ENCODE measurements at places on chromosomes 4 and X.

DNA sequence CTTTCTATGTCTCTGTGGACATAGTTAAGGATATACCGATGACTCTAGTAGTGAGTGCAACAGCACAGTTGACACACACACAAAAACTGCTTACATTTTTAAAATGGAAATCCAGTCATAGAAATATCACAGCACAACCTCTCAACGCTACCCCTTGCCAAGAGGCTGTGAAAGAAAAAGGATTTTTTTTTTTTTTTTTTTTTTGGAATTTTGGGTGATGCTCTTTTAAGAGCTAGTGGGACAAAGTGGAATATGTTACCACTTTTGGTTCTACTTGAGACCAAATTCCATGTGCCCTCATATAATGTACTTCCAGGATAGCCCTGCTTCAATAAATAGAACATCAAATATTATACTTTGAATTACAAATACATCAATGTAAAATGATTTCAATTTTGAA is 381.1 kb upstream of the MAGEB2 start:
- DNase-seq = no peak

GRCh38 chrX:52280812-52281211 is 88.0 kb upstream of the XAGE2 start:
- no peak for DNase-seq

GRCh38 chr4:76718831-76719230 is 179.1 kb downstream of the SOWAHB start:
- DNase-seq = no peak

DNA sequence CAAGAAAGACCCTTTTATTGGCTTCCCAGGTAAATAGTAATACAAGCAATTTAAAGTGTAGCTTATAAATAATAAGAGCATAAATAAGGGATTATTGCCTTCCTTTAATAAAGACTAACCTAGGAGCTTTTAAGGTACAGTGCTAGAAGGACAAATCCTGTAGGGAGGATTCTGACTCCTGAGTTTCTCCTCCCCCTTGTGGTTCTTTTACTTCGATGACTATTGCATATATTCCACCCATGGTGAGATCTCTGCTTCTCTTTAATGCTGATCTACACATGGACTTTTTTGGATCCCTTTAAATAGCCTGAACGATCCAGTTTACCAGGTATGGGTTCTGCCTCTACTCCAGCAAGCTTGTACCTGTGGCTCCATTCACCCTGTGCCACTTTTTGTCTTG is 2.5 kb downstream of the GALNT7 start:
- no peak for DNase-seq

DNA sequence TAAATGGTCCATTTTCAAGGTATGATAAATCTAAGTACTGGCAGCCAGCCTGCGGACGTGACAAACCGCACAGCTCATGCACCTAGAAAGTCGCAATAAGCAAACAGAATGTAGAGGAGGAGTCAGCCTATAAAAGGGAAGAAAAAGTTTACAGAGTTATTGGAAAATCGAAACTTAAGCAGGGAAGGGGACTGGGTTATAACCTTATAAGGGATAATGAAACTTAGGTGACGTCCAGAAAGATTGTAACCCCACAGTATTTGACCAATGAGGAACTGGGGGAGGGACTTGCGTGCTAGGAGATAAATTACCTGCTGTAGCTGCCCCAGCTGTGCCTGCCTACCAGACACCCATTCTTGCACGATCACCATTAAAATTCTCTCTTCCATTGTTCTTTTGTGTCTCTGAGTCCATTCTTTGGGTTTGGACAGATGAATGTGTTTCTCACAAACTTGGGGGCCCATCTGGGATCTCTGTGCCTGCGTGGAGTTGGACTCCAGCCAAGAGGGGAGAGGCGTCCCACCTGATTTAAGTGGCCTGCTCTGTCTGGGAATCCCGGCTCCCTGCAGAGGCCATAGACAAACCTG is 61.0 kb downstream of the ZCCHC12 start:
- DNase-seq = no peak

GRCh38 chrX:131057706-131058105 is 440 bp upstream of the ARHGAP36 start:
- no peak for DNase-seq

GRCh38 chr4:134773497-134774000 is 572.0 kb upstream of the PABPC4L start:
- DNase-seq = no peak

DNA sequence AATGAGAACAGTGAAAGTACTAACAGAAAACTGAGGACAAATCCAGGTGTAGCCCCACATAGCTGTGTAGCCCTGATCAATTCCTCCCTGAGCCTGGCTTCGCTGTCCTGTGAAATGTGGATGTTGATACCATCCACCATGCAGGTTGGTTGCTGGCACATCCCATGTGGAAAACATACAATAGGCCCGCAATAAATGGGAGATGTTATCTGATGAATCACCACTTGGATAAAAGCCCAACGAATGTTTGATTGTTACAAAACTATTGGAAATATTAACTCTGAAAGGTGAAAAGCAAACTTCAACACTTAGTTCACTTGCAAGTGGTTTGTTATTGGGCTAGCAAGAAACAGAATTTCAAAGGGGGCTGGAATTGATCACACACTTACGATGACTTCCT is 186.3 kb upstream of the FTHL17 start:
- DNase-seq = no peak

DNA sequence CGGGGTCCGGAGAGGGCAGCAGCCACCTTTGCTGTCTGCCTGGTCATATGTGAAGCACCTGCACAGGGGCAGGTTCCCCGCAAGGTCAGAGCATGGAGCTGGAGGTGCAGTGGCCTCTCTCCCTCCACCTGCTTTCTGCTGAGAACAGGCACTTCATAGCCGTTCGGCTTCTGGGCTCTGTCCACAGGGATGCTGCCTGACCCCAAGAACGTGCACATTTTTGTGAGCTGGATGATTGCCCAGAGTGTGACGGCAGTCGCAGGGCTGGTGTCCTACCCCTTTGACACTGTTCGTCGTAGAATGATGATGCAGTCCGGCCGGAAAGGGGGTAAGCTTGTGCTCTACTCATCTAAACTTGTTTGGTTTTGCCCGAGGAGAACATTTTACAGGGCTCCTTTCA is 2.5 kb downstream of the SLC25A4 start:
- DNase-seq = no peak

DNA sequence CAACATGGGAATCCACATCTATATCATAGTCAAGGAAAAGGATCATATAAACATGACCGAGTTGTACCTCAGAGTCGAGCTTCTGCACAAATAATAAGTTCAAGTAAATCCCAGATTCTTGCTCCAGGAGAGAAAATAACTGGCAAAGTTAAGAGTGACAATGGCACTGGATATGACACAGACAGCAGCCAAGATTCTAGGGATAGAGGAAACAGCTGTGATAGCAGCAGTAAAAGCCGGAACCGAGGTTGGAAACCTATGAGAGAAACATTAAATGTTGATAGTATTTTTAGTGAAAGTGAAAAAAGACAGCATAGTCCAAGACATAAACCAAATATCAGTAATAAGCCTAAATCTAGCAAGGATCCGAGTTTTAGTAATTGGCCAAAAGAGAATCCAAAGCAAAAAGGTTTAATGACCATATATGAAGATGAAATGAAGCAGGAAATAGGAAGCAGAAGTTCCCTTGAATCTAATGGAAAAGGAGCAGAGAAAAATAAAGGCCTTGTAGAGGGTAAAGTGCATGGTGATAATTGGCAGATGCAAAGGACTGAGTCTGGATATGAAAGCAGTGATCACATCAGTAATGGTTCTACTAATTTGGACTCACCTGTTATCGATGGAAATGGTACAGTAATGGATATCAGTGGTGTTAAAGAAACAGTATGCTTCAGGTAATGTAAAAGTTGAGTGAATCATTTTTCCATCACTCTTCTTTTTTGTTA is 50.4 kb downstream of the FABP2 start:
- no peak for DNase-seq

DNA sequence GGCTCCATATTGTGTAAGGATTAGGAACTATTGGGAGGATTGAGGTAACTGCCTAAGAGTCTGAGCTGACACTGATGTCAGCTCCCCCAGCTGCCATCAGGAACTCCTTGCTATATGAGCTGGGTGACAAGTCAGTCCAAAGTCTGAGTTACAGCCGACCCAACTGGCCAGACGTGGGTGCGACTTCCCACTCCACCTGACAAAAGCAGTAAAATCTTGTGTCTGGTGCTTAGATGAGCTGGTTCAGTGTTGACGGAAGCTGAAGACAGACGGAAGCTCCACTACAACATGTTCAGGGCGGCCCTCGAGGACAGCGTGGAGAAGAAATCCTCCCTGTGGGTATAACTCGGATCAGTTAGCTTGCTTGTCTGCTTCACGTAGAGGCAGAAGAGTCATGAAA is 22.8 kb upstream of the NAT8L start:
- DNase-seq = no peak

- DNase-seq = no peak
Observed at GRCh38 chrX:133658293-133658911, 243.1 kb upstream of the GPC4 start.

DNA sequence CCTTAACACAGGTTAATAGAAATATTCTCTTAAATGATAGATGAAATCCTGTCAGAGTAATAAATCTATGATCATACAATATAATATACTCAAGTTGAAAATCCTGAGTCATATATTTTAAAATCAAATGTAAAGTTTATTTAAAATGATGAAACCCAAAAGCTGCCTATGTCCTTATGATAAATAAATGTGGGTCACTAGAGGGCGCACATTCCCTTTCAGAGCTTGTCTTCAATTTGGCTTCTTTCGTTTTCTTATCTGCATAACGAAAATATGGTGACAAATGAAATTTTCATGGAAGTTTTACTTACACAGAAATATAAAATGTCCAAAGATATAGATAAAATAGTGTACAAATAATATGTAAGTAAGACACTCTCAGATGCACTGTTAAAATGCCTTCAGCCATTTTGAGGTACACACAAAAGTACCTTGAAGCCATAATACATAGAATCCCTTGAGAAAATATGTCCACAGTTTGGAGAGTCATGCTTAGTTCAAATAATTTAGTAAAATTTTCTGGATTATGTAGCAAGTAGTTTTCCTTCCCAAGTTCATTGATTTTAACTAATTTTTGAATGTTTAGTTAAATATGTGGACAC is 680.4 kb downstream of the DMD start:
- DNase-seq = peak; percentile 4

- no peak for DNase-seq
Observed at GRCh38 chr4:111480510-111480909, 664.7 kb upstream of the FAM241A start.

DNA sequence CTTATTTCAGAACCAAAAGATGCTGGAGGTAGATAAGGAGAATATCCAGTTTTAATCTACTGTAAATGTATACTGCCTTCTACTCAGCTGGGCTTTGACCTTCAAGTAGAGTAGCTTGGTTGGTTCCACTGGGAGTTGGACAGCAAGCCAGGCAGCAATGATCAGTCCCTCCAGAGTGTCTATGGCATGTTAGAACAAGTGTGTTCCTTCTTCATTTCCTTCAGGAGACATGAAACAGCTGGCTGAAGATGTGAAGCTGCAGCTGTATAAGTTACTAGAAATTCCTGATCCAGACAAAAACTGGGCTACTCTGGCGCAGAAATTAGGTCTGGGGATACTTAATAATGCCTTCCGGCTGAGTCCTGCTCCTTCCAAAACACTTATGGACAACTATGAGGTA is 111.1 kb downstream of the NFKB1 start:
- no peak for DNase-seq

Measured in activated CD4-positive, alpha-beta T cell treated with anti-CD3 and anti-CD28 coated beads, Interleukin-2, amount 50 U/mL, for 48 hours (primary cell).